ENCODE measurements at places on chromosomes 2 and 18.

DNA sequence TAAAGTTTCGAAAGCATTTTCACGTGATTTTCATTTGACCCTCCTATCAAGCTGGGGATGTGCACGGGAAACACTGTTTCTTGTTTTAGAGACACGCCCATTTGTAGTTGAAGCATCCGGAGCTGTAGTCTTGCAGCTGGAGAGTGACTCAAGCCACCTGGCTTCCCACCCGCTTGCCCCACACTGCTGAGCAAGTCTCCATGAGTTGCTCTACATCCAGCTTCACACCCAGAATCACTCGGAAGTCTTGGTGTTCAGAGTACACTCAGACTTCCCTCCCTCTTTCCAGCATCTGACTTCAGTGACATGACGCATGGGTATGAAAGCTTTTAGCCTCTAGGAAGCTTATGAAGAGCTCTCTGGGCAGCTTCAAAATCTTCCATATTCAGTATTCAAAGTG lies 262.4 kb downstream of the NBAS start:
- DNase-seq: no peak

DNA sequence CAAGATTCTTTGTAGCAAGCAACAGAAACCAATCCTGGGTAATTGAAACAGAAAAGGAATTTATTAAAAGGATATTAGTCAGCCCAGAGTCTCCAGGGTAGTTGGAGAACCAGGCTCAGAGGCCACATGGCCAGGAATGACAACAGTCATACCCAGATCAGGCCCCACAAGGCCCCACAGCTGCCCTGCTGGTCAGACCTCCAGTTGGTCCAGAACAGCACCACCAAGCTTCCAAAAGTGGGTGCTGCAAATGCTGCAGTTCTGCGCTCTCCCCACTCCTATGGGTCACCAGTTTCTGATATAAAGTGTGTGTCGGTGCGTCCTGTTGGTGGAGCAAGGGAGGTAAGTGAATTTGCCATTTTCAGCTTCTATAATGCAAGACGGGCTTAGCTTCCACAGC lies 29.9 kb downstream of the KLHL29 start:
- DNase-seq: no peak

DNA sequence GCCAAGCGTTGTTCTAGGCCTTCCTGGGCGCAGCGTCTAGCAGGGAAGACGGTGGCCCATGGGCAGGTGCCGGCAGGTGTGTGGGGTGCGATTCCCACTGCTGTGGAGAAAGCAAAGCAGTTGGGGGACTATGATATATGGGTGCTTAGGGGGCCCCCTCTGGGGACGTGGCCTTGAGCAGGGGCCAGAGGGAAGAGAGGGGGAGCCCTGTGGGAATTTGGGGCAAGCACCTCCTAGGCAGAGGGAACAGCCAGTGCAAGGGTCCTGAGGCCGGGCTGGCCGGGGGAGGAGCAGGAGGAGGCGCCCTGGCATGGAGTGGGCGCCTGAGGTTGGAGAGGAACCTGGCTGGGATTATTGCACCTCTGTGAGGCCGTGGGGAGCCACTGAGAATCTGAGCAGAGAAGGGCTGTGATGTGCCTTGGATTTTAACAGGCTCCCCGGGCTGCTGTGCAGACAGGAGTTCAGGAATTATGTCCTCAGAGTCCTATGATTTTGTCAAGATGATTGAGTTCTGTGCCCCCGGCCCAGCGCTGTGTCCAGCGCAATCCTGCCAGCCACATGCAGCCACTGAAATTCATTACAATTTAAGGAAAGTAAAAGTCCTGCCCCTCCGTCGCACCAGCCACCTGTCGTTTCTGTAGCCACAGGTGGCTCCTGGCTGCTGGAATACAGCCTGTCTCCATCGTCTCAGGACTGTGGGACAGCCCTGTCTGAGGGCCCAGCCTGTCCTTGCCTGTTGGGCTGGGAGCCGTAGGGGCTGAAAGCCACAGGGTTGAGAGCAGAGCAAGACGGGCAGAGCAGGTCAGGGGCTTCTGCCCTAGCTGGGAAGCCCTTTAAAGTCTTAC lies 9.1 kb upstream of the KLHL30 start:
- no peak for DNase-seq

DNA sequence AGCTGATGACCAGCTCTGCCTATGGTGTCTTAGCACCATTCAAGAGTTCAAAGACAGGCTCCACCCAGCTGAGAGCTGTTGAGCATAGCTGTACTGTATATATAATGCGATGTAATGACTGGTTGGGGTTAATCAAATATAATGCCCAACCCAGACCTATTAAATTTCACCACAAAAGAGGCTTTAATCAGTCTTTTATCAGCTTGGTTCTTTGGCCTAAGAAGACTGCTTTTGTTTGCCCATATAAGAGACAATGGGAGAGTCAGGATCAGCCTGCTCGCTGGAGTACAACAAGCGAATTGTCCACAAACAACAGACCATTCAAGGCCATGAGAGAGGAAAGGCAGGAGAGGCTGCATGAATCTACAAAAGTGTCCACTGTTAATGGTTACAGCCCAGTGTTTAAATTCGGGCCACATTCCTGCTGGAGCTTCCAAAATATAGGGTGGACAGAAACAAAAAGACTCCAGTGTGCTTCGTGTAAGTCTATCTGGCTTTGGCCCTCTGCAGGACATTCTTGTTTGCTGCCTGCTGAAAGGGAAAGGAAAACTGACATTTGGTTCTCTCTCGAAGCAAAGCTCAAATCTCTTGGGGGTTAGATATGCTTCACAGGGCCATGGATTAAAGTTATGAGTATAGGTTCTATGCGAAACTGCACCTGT lies 299.0 kb upstream of the FBXO11 start:
- DNase-seq: peak; percentile 11

- no peak for DNase-seq
These were observed 286.4 kb upstream of the PARD3B start for GRCh38 chr2:204258890-204259289.

DNA sequence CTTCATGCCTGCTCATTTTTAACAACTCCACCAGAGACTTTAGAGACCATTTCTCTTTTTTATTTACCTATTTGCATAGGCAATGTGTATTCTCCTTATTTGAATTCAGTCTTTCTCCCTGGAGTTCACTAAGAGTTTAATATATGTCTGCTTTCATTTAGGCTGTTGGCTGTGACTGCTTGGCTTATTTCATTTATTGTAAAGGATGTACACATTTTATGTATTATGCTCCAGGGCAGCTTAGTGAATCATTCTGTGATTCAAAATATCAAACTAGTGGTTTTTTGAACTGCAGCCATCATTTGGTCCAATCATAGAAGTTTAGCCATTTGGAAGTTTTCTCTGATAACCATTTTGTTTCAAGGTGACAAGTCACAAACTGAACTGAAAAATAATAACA lies 229.6 kb downstream of the LPIN1 start:
- no peak for DNase-seq

DNA sequence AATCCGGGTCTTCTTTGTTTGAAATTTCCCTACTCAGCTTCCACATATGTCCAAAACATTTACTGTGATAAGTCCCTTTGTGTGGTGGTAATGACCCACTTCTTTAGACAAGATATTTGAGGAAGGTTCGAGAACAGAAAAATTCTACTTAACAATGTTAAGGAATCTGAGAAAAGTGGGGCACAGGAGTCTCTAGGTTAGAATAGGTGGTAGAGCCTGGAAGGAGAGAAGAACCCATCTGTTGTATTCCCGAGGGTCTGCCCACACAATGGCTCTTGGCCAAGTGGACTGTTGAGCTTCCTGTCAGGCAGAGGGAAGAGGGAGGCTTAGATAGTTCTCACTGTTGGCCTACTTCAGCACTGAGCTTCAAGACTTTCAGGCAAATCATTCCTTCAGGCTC lies 4.3 kb downstream of the IGFBP2 start:
- no peak for DNase-seq

DNA sequence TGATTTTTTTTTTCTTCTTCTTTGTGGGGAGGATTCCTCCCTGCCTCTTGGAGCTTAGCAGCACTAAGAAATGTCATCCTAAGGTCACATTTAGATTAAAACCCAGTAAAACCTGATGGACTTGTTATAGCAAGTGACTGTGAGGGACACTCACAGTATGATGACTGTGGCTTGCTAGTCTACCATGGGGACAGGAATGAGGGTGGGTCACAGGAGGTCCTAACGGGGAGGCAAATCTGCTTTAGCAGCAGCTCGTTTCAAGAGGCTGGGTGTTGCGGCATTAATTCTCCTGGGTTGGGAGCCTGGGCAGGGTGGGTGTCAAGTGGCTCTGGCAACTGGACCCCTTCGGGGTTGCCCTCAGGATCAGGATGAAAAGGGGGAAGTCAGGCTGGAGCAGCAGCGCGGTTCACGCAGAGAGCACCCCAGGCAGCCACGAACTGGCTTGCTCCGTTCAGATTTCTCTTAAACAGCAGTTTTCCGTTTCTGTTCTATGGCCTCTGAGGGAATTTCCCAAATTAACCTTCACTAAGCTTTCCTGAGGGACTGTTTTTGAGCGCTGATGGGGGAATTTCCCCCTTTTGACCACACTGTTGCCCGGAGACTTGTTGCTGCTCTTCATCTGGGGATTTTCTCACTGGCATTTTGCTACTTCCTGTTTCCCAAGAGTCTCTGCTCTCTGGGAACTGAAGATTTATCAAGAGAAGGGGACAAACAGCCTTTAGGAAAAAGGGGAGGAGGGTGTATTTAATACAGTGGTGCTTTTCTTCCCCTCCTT lies 59.8 kb upstream of the PELI1 start:
- peak; percentile 49 for DNase-seq

- DNase-seq: no peak
These were observed 230.9 kb downstream of the LOXHD1 start for GRCh38 chr18:46426021-46426678.

DNA sequence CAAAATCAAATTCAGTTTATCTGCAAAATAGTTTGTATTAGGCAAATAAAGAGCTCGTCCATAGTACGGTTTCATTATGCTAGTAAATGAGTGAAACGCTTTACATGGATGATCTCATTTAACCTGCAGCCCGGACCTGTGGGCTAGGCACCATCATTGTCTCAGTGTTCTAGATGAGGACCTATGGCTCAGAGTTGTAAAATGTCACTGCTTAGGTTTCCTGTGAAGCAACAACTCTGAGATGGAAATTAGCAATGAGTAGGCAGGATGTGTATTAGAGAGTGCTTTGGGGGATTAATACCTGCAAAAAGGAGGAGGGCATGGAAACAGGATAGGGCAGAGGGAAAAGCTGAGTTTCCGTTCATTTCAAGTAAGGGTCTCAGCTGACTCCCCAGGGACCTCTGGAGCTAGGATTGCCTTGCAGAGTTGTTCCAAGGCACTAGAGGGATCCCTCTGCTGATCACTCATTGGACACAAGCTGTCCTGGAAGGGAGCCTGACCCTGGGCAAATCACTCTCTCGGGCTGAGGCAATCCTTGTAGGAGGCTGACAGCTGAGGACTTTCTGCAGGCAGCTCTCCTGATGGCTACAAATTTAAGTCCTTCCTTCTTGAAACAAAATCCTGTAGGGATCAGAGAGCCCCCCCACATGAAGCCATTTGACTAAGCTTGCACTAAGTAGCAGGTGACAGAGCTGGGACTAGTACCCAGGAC lies 58.8 kb upstream of the SIX2 start:
- no peak for DNase-seq

- DNase-seq: peak; percentile 94
These were observed 1.7 kb upstream of the PRKD3 start for GRCh38 chr2:37326285-37326684.

DNA sequence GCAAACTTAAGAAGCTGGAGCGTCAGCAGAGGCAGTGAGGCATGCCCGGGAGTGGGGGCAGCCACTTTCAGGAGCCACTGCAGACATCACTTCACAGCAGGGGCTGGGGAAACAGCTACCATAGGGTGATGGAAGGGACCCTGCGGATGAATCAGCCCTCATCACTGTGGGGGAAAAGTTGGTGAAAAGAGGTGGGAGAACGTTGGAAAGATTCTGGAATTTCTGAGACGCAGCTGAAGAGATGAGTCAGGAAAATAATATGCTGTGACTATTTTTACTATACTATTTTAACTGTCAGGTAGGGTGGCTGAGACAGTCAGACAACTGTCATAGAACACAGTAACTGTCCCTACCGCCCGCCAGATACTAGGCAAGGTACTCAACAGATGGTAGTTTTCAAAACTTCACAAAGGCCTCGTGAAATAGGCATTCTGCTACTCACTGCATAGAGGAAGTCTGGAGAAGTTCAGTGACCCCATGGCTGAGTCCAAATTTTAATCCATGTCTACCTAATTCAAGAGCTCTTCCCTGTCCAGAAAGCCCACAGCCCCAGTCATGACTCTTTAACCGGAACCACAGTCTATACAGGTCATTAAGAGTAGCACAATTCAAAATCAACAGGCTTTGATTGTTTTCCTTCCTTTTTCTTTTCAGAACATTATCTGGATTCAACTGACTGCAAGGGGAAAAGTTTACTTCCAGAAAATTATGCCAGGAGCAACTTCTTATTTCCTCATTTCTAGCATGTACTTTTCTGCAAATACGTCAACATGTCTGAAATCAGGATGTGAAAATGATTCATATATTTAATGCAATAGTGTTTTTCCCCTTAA lies 39.3 kb upstream of the EPB41L3 start:
- DNase-seq: no peak

GRCh38 chr18:59961070-59961469 lies 61.3 kb downstream of the PMAIP1 start:
- no peak for DNase-seq

Measured in adipocyte (in vitro differentiated cells).